RWPE2 (cell line): ENCODE measurements at places on chromosomes 2 and 18.

DNA sequence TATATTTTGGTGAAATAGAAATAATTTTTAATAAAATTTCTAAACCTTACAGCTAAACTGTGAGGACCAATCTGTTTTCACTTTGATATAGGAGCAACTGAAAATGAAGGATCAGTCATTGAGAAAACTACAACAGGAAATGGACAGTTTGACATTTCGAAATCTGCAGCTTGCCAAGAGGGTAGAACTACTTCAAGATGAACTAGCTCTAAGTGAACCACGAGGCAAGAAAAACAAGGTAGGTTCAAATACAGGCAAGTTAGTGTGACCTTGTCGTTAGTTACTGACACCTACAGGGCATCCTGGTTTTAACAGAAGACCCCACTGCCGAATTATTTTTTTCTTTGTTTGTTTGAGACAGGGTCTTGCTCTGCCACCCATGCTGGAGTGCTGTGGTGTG is 75.5 kb upstream of the STON1 start:
- peaks cover 74% of the 10 kb centered on the region for H3K36me3 ChIP-seq

GRCh38 chr2:99811544-99811943 is 321.7 kb upstream of the REV1 start:
- no peak for DNase-seq
- H3K4me3 ChIP-seq, result no peak overlapping the region
- H3K36me3 ChIP-seq, result no peaks in the 10 kb centered on the region
- H3K27me3 ChIP-seq, result no peaks in the 10 kb centered on the region

DNA sequence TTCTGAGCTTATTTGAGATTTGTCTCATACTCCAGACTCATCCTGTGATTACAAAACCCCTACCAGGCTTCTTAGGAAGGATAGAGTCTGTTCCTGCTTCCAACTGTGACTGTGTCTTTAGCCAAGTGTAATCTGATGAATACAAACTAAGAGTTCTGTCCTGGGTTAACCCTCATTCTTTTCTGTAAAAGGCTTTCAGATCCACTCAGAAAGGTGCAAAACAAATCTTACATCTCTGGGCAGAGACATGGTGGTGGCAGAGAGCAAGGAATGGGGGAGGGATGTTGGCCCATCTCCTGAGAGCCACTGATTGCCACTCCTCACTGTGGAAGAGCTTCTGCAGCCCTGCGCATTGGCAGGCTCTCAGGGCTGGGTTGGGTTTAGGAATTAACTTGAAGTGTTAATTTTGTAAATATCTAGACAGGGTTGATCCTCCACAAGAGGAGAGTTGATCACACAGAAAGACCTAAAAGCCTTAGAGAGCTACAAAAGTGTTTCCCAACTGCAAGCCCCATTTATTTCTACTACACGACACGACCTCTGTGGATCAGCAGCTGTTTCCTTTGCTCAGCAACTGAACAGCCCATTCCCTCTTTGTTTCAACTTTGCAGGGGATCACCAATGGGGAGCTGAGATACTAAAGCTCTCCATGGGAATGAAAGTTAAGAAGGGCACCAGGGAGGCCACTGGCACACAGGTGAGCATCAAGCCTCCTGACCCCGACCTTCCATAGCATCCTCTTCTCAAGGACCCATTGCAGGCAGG is 23.7 kb upstream of the SPTBN1 start:
- no peaks in the 10 kb centered on the region for H3K4me1 ChIP-seq
- no peaks in the 10 kb centered on the region for H3K36me3 ChIP-seq
- DNase-seq, result no peak
- no peaks in the 10 kb centered on the region for H3K27me3 ChIP-seq
- no peak overlapping the region for H3K27ac ChIP-seq

DNA sequence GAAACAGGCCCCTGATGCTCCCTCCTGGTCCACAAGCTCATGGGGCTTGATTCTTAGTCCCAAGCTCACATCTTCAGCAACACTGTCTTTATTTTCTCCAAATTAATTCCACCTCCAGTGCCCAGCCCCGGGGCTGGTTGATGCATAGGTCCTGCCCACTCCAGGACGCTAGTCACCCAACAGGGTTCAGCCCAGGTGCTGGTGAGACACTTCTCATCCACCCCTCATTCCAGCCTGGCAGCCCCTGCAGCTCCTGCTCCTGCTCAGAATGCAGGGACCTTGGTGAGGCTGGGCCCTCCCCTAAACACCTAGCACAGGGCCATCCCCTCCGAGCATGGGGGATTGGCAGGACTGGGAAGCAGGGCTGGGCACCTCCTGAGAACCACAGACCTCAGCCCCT is 25.7 kb downstream of the STEAP3 start:
- DNase-seq, result no peak
- no peaks in the 10 kb centered on the region for H3K27me3 ChIP-seq
- H3K27ac ChIP-seq, result no peak overlapping the region
- peaks cover 14% of the 10 kb centered on the region; the same call in 1 of the 2 replicates for H3K36me3 ChIP-seq
- H3K4me1 ChIP-seq, result peaks cover 24% of the 10 kb centered on the region

- H3K4me1 ChIP-seq, result no peaks in the 10 kb centered on the region
- no peak for DNase-seq
- no peaks in the 10 kb centered on the region for H3K36me3 ChIP-seq
Measured at GRCh38 chr2:44758591-44758990, 182.9 kb upstream of the SIX3 start.

DNA sequence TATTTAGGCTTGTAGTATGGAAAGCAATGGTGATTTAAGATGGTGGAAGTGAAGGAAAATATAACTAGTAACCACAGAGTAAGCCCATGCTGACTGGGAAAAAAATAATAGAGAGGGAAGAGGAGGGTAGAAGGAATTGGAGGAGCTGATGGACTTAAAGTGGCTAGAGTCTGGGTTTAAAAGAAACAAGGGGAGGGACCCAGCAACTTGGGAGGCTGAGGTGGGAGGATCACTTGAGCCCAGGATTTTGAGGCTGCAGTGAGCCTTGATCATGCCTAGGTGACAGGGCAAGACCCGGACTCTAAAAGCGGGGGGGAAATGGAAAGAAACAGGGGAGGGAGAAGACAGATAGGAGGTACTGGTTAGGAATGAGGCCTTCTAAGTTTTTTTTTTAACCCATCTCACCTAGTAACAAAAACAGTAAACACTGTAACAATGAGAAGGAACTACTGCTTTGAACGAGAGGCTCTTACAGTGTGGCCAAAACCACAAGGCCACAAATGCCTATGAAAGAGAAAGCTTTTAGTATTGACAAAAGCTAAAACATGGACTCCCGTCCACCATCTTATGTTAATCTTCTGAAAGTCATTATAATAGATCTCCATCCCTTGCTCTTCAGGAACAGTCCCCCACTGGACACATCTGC is 26.6 kb downstream of the METTL8 start:
- H3K27ac ChIP-seq, result peak overlapping the region; percentile 93
- H3K36me3 ChIP-seq, result no peaks in the 10 kb centered on the region; the same call in none of the 2 replicates
- DNase-seq, result no peak
- H3K4me3 ChIP-seq, result no peak overlapping the region
- H3K4me1 ChIP-seq, result peaks cover 56% of the 10 kb centered on the region

GRCh38 chr2:174184915-174185314 is 63.4 kb downstream of the OLA1 start:
- no peak overlapping the region for H3K4me3 ChIP-seq
- no peaks in the 10 kb centered on the region for H3K27me3 ChIP-seq
- DNase-seq, result no peak

DNA sequence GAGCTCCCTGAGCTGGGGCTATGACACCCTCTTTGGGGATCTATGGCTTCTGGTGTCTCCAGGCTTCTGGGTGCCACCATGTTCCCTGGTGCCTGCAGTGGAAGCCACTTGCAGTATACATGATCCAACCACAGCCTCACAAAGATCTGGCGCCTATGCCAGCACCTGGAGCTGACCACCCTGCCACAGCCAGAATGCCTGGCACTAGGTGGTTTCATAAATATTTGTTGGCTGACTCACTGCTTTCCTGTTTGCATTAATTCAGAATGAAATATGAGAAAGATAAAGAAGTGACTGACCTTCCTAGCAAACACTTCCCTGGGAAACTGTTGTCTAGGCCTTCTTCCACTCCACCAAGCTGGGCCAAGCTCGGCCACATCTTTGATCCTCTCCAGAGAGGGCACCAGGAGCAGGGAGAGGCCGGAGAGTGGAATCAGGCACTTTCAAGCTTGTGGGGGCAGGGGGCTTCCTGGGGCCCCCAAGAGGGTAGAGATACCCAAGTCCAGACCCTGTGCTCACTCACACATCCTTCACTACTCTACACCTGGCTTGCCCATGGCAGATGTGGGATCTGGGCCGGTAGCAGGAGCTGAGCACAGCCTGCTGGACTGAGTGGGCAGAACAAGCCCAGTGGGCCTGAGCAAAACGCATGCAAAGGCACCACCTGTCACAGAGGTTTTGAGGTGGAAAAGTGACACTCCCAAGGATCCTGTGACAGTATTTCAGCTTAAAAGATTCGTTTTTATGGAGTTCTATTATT is 565.7 kb downstream of the SLC4A3 start:
- DNase-seq, result peak; percentile 63
- no peak overlapping the region for H3K4me3 ChIP-seq
- H3K27me3 ChIP-seq, result no peaks in the 10 kb centered on the region
- H3K4me1 ChIP-seq, result peaks cover 19% of the 10 kb centered on the region
- peak overlapping the region; percentile 63 for H3K27ac ChIP-seq

DNA sequence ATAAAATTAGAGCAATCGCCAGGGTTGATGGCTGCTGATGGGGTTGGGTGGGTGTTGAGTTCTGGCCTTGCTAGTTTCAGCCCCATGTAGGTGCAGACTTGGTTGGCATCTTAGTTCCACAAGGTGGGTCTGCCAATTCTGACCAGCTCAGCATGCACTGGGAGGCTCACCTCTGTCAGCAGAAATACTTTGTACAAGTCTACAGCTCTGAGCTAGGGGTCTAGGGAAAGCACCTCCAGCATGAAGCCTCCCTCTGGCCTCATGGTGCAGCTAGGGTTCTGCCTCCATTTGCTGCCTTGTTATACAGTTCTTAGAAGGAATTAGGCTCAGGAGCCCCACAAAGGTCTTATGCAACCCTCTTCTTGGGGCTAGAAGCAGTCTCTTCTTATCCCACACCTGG is 278.9 kb upstream of the HDAC4 start:
- no peaks in the 10 kb centered on the region for H3K36me3 ChIP-seq
- DNase-seq, result no peak
- H3K4me3 ChIP-seq, result no peak overlapping the region
- H3K27me3 ChIP-seq, result peaks cover 52% of the 10 kb centered on the region
- no peak overlapping the region for H3K27ac ChIP-seq

DNA sequence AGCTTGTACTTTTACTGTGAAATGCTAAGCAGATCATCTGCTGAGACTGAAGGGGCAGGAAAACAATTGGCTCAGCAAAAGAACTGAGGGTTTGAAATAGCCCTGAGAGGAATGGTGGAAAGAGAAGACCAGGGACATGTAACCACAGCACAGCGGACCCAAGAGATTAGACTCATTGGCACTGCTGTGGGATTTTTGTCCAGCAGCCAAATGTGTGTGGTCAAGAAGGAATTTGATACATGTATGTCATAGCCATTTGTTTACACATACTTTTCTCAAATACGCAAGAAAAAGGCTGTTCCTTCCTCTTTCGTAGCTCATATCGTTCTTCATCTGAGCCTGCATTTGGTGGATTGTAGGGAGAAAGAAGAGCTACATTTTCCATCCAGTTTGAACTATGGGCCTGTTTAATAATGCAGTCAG is 73.8 kb downstream of the TRABD2A start:
- no peak overlapping the region for H3K4me3 ChIP-seq
- H3K36me3 ChIP-seq, result no peaks in the 10 kb centered on the region
- no peak for DNase-seq
- H3K27ac ChIP-seq, result peak overlapping the region; percentile 21

DNA sequence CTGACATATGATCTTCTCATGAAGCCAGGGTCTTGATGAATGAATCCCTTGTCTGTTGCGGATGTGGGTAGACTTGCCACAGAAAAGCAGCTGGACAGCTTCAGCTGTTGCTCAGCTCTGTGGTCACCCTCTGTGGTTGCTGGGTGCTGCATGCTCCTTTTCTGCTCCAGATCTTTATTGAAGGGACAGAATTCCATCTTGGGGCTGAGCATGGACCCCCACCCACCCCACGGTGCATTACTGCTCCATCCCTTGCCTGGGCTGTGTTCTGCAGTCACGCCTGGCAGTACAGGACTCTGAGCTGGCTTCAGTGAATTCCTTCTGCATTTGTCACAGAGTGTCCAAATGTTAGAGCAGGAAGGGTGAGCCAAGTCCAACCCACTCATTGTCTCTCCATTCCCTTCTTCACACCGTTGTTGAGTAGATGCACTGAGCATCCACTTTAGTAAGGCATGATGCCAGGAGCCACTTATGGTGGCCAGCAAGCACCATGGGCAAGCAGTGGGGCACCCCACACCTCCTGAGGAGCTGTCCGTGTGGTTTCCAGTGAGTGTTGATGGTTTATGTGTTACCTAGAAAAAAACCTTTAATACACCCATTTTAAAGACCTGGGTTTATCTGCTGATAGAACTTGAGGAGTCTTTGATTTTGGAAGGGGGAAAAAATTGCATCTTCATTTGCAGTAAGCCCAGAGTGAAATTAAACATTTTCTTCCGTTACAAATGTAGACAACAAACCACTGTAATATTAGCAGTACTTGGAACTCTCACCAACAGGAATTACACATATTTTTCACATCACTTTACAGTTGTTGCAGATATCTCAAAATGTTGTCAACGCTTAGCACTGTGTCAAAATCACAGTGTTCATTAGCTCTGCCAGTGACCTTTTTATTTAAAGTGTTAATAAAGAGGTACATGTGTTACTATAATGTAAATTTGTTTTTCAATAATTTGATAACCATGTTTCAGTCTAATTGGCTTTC is 14.7 kb upstream of the ITGB6 start:
- peaks cover 31% of the 10 kb centered on the region for H3K4me1 ChIP-seq
- DNase-seq, result peak; percentile 77
- H3K27me3 ChIP-seq, result no peaks in the 10 kb centered on the region
- peak overlapping the region; percentile 98 for H3K27ac ChIP-seq

- no peak overlapping the region for H3K4me3 ChIP-seq
- no peaks in the 10 kb centered on the region for H3K36me3 ChIP-seq
- H3K4me1 ChIP-seq, result no peaks in the 10 kb centered on the region
Measured at GRCh38 chr2:134628453-134628852, 90.3 kb downstream of the TMEM163 start.

- H3K4me3 ChIP-seq, result no peak overlapping the region
- no peaks in the 10 kb centered on the region for H3K4me1 ChIP-seq
- H3K27ac ChIP-seq, result no peak overlapping the region
- no peak for DNase-seq
- no peaks in the 10 kb centered on the region for H3K27me3 ChIP-seq
Measured at GRCh38 chr18:1495387-1495786, 590.7 kb downstream of the ADCYAP1 start.
